ENCODE measurements at places on chromosomes 4 and X.

- no peak for DNase-seq
Observed at GRCh38 chr4:94006932-94007331, 178.4 kb downstream of the ATOH1 start.

DNA sequence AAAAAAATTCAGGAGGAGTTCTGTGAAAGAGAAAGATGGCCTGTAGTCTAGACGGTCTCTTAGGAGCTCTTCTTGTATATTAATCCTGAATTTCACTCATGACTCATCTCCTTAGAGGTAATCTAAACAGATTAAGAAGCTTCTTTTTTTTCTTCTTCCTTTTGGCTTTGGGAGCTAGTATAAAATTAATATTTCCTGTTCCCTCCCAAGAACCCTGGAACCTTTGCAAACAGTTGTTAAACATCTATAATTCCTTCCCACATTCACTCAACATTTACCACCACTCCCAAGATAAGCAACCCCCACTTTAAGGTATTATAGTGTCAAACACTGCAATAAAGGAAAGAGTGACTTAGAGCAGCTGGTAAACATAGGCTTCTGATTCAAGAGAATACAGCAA, 146.4 kb upstream of the EDNRA start:
- no peak for DNase-seq

DNA sequence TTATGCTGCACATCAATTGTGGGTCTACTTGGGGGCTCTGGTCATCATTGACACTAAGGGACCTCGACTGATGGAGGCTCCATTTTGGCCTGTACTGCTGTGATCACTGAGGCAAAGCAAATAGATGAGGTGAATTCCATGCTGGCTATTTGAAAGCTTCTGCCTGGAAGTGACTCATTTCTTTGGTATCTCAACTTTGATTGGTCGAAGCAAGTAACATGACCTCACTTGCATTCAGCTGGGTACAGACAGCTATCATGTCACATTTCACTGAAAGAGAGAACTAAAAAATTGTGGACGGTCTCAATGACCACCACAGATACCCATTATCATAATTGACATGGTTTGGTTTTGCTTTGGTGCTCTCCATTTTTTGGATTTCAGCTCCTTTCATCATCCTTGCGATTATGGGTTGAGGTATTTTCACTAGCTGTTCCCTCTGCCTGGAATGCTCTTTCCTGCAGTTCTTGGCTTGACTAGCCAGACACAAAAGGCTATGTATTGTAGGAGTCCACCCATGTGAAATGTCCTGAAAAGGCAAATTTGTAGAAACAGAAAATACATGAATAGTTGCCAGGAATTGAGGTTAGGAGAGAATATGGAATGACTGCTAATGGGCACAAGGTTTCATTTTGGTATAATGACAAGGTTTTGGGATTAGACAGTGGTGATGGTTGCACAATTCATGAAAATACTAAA, 369.2 kb upstream of the LCORL start:
- no peak for DNase-seq

DNA sequence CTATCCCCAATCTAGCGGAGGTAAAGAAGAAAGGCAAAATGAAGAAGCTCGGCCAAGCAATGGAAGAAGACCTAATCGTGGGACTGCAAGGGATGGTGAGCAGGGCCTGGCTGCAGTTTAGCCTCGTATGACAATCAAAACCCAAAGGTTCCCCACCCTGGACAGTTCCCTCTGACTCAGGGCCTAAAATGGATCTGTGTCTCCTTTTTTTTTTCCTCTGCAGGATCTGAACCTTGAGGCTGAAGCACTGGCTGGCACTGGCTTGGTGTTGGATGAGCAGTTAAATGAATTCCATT, 986 bp downstream of the HDAC6 start:
- no peak for DNase-seq

GRCh38 chrX:134374294-134374693, 85.7 kb upstream of the HPRT1 start:
- no peak for DNase-seq

GRCh38 chrX:21376636-21377035, 2.4 kb downstream of the CNKSR2 start:
- DNase-seq, result no peak
